ENCODE measurements at places on chromosomes 2 and 18.

DNA sequence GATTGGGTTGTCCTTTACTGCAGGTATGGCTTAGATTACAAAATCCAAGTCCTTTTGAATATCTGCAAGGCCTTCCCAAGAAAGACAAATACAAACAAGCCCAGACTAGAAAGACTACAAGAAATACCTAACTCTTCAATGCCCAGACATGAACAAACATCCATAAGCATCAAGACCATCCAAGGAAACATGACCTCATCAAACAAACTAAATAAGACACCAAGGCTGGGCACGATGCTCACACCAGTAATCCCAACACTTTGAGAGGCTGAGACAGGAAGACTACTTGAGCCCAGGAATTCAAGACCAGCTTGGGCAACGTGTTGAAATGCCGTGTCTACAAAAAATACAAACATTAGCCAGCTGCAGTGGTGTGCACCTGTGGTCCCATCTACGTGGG is 31.7 kb downstream of the MAP4K3 start:
- no peak for DNase-seq

- DNase-seq: no peak
Observed at GRCh38 chr2:212709280-212709679, 170.7 kb upstream of the ERBB4 start.

- DNase-seq: no peak
Observed at GRCh38 chr2:109381327-109381820, 232.4 kb downstream of the SEPTIN10 start.

DNA sequence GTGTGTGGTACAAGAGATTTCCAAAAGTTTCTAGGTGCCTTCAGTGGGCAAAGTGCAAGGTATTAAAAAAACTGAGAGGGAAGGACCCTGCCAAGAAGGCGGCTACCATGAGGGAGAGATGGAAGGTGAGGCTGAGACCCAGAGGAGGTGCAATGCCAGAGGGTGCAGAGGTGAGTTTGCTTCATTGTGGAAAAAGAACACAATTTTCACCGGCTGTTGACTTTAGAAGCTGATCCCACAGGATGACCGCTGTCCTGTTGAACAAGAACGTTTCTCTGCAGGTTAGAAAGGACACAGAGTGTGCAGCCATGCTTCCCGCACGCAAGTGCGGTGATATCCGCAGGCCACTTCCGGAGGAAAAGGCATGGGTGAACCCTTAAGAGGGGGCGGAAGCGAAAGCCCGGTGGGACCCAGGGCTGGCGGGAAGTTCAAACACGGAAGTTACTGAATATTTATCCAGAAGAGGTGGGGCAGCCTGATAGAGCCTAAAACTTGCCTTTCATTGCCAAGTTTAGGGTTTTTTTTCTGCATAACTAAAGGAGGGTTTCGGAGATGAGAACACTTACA is 16.6 kb downstream of the SP110 start:
- no peak for DNase-seq

GRCh38 chr2:49177194-49177593 is 22.9 kb upstream of the FSHR start:
- DNase-seq: no peak

- no peak for DNase-seq
Observed at GRCh38 chr2:60212181-60212945, 341.1 kb downstream of the BCL11A start.

DNA sequence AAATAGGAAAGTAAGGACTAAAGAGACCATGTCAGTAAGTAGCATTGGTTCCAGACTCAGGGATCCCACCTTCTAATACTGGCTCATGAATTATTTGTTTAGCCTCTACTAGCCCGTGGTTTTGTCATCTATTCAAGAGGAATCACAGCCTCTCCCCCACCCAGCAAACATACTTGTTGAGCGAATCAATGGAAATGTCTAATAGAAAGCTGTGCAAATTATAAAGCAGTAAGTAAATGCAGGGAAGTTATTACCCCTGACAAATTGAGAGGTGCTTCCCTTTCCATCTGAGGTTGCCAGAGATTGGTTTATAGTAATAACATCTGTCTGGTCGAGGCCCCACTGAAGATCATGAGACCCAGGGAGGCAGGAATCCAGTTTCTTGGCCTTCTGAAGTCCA is 219.3 kb upstream of the OSR1 start:
- DNase-seq: no peak

GRCh38 chr18:76866666-76867065 is 44.3 kb downstream of the ZNF236 start:
- DNase-seq: no peak

DNA sequence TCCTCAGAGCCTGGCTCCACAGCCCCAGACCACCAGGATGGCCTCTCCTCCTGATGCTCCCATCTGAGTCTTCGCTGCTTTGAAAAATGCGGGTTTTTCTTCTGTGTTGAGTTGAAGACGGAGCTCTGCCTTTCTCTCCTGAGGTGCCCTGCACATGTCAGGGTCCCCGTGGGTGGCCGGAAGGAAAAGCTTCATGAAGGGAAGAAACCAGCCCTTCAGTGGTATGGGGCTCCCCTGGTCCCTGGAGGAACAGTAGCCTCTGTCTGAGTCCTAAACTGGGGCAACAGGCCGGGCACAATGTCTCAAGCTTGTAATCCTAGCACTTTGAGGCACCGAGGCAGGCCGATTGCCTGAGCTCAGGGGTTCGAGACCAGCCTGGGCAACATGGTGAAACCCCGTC is 54.7 kb upstream of the CAB39 start:
- DNase-seq: no peak

GRCh38 chr2:217929757-217930707 is 72.8 kb downstream of the TNS1 start:
- DNase-seq: no peak

GRCh38 chr2:40480596-40480995 is 28.7 kb upstream of the SLC8A1 start:
- DNase-seq: no peak

- DNase-seq: no peak
Observed at GRCh38 chr2:46481198-46482193, 2.1 kb downstream of the TMEM247 start.

DNA sequence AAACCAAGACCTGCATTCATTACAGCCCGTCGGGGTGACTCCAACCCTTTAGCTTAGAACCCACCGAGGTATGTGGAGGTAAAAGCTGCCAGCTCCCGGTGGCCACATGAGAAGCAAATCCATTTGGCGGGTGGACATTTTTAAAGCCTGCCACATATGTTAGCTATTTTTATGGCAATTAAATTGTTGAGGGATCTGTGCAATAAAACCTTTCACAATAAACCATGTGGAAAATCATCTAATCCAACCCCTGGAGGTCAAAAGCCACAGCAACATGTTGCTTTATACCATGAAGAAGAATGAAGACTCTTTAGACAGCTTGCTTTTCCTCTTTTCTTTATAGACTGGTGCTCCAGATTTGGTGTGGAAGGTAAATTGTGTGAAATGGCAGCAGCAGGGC is 176.3 kb downstream of the AGPS start:
- no peak for DNase-seq

DNA sequence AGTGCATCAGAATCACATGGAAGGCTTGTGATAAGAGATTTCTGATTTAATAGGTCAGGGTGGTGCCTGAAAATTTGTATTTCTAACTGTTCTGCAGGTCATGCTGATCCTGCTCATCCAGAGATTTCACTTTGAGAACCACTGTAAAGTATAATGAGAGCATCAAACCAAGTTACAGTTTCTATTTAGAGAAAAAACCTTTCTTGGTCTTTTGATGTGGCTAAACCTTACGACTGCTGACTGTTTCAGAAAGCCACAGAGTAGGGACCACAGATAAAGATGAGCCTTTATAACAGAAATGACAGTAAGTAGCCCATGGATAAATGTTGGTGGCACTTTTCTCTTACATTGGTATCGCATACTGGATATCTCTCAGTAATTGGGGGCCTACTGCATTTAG is 109.4 kb upstream of the FANCL start:
- DNase-seq: no peak

GRCh38 chr2:181662287-181662686 is 5.4 kb upstream of the CERKL start:
- no peak for DNase-seq

DNA sequence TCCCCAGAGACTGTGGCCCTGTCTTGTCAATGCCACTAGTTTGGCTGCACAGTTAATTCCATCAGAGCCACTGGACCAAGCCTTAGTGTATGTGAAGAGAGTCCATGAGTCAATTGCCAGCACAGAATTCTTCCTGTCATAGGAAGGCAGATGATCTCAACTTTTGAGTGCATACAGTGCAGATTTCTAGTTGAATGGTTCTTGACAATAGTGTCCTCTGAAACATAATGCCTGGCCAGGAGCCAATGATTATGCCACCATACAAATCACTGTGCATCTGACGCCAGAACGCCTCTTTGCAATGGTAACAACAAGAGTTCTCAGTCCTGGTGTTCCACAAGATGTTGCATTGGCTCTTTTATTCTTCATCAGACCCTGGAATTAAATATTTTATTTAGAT is 7.1 kb downstream of the NEUROD1 start:
- no peak for DNase-seq

DNA sequence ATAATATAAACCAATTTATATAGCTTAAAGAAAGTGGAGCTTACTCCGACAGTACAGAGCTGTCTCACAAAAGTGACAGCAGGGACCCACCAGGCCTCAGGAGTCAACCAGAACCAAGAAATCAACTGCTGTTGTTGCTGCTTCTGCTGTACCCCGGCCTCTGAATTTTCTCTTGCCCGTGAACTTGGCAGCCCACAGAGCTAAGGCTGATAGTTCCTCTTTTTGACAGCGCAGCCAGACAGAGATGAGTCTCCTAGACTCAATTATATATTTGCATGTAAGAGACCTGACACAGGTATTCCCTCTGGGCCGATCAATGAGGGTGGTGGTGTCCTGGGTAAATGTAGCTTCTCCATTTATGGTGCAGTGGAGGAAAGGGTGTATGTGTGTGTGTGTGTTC is 109.4 kb downstream of the KCTD1 start:
- no peak for DNase-seq

DNA sequence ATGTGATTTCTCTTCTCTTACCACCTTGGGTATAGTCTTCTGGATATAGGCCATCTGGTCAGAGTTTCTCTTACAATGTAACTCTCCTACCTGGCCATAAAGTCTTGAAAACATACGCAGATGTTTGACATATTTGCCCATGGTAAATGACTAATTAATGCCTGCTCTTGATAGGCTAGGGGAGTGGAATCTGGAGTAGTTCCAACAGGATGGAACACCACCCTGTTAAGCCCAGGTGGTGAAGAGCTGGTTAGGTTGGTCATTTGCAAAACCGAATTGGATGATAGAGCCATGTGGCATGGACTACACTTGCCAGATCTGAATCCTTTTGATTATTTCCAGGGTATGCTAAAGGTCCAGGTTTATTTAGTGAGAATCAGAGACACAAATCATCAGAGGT is 36.5 kb downstream of the HADHB start:
- DNase-seq: no peak

Data from vagina (tissue), 2 donors.